ENCODE measurements at places on chromosomes 5 and 9.
A peak's percentile ranks its signal among the peaks of the same experiment; 100 is the strongest.

GRCh38 chr9:12712532-12712931, 19.3 kb downstream of the TYRP1 start:
- H3K36me3 ChIP-seq = no peaks in the 10 kb centered on the region
- no peak for DNase-seq
- no peak overlapping the region for H3K4me3 ChIP-seq
- H3K27me3 ChIP-seq = no peaks in the 10 kb centered on the region

DNA sequence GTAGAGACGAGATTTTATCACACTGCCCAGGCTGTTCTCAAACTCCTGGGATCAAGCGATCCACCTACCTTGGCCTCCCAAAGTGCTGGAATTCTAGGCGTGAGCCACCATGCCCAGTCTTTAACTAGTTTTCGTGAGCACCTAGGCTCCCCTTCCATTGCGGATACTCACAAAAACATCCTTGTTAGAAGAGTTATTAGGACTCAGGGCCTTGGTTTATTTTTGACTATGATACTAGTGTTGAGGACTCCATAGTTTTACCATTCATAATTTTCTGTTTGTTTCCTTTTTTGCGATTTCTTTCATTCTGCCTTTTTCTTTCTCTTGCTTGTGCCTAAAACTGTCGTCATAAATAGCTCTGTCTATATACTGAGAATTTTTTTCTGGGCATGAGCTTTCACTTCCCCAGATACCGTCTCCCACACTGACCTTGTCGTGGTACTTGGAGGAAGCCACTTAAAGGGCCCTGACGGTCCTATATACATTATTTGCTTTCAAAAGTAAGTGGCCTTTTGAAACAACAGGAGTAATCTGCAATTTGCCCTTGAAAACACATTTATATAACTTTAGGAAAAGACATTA, 5.2 kb downstream of the F2R start:
- no peak overlapping the region for H3K27ac ChIP-seq
- H3K27me3 ChIP-seq = no peaks in the 10 kb centered on the region
- H3K4me1 ChIP-seq = peaks cover 2% of the 10 kb centered on the region
- no peak overlapping the region for H3K4me3 ChIP-seq

DNA sequence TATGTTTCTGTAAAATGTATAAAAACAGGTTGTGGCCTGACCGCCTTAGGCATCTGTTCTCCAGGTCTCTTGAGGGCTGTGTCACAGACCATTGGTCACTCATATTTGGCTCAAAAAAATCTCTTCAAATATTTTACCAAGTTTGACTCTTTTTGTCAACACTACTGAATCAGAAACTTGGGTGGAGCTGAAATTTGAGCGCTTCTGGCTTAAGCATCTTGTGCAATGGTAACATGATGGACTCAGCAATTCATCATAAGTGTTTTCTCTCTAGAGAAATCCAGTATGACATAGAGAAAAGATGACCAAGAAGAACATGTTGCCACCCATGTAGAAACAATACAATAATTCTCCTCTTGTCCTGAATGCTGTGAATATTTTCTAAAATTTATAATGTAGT, 387.9 kb downstream of the MAT2B start:
- H3K36me3 ChIP-seq = no peaks in the 10 kb centered on the region
- no peaks in the 10 kb centered on the region for H3K4me1 ChIP-seq
- no peak for DNase-seq

DNA sequence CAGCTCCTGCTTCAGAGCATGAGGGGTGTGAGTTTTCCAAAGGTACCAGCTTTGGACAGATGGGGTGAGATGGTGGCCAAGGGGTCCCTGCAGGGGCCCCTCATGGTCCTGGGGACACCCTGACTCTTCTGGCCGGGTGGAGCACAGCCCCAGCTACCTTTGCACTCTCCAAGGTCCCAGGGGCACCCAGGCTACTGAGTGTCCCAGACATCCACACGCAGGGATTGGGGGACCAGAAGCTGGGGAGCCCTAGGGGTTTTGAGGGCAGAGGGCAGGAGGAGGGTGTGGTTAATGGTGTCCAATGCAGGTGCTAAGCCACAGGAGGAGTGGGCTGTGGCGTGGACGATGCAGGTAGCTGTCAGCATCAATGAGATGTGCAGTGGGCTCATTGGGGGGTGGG, 16.0 kb upstream of the CLPTM1L start:
- no peaks in the 10 kb centered on the region for H3K4me1 ChIP-seq
- no peaks in the 10 kb centered on the region for H3K36me3 ChIP-seq
- no peak for DNase-seq
- H3K27ac ChIP-seq = no peak overlapping the region
- H3K27me3 ChIP-seq = peaks cover 22% of the 10 kb centered on the region

- H3K4me3 ChIP-seq = no peak overlapping the region
- no peaks in the 10 kb centered on the region for H3K27me3 ChIP-seq
- no peaks in the 10 kb centered on the region for H3K36me3 ChIP-seq
- H3K27ac ChIP-seq = no peak overlapping the region
- DNase-seq = no peak
- no peaks in the 10 kb centered on the region for H3K4me1 ChIP-seq
Observed at GRCh38 chr9:4939118-4939561, 45.9 kb upstream of the JAK2 start.

DNA sequence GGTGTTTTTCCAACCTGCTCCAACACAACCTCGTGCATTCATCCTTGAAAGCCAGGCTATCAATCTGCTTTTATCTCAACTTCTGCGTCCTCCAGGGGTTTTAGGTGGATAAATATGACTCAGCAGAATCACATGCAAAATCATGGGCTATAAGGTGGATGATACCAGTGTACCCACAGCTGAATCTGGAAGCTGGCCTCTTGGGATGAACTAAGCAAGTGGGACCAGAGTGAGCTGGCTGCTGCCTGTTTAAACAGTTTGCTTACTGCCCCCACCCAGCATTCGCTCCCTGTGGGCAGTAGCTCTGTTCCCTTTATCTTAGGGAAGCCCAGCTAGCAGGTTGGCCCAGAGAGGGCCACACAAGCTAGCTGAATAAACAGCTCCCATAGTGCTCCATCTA, 194.0 kb downstream of the CRB2 start:
- H3K36me3 ChIP-seq = no peaks in the 10 kb centered on the region
- no peak overlapping the region for H3K27ac ChIP-seq
- H3K27me3 ChIP-seq = no peaks in the 10 kb centered on the region
- H3K4me1 ChIP-seq = no peaks in the 10 kb centered on the region
- DNase-seq = no peak
- no peak overlapping the region for H3K4me3 ChIP-seq

- no peaks in the 10 kb centered on the region for H3K4me1 ChIP-seq
- no peak for DNase-seq
- H3K4me3 ChIP-seq = no peak overlapping the region
- no peak overlapping the region for H3K27ac ChIP-seq
- H3K36me3 ChIP-seq = no peaks in the 10 kb centered on the region
Observed at GRCh38 chr5:61363401-61364114, 31.5 kb downstream of the ZSWIM6 start.

DNA sequence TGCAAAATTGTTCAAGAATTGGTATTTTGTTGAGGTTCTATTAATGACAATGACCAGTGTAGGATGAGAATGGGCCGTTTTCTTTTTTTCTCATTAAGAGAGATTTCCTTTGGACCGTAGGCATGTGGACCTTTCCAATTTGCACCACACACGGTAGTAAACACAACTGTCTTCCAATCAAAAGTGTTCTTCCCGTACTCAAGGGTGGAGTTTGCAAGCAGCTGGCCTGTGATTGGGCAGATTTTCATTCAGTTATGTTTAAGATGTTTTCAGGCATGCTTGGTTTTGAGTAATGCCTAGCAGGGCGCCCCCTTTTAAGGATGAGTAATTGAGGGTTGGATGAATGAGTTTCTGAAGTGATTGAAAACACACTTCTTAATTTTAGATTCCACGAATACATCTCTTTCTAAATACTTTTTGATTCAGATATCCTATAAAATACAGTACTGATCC, 2.5 kb downstream of the KDM3B start:
- H3K36me3 ChIP-seq = no peaks in the 10 kb centered on the region
- no peak for DNase-seq
- no peak overlapping the region for H3K4me3 ChIP-seq

DNA sequence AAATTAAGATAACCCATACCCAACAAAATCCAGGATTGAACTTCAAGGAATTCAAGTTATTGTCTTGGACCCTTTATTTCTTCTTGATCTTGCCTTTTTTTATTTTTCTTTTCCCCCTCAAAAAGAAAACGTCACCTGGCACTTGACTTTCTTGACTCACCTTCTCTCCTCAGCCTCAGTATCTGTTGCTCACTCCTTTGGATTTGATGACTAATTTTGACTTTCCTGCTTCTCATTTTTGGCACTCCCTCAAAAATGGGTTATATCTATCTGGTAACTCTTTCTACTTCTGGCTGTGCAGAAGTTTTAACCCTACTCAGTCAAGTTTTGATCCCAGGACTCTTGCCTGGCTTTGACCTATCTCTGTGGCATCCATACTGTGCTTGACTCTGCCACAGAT, 66.6 kb upstream of the SPATA31D4 start:
- H3K36me3 ChIP-seq = no peaks in the 10 kb centered on the region
- H3K27ac ChIP-seq = no peak overlapping the region
- no peak overlapping the region for H3K4me3 ChIP-seq
- H3K27me3 ChIP-seq = no peaks in the 10 kb centered on the region

GRCh38 chr5:116468583-116468982, 106.0 kb downstream of the SEMA6A start:
- no peaks in the 10 kb centered on the region for H3K27me3 ChIP-seq
- H3K4me1 ChIP-seq = no peaks in the 10 kb centered on the region
- H3K4me3 ChIP-seq = no peak overlapping the region
- no peak for DNase-seq
- H3K36me3 ChIP-seq = no peaks in the 10 kb centered on the region

DNA sequence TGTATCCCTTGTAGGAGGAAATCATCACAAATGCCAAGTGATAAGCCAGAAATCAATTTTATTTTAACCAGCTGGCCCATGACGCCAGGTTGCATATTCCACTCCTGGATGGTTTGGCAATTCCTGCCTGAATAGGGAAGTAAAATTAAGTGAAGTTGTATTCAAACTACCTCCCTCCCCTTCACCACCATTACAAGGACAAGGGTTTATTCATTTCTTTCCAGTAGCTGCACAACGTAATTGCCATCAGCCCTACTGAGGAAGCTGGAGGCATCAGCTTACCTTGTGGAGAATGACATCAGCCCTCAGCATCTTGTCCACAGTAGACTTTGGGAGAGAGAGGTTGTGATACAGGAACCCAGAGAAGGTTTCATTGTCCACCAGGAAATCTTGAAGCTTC, 66.6 kb downstream of the ABCA1 start:
- H3K27ac ChIP-seq = no peak overlapping the region
- no peaks in the 10 kb centered on the region for H3K36me3 ChIP-seq
- H3K27me3 ChIP-seq = no peaks in the 10 kb centered on the region
- H3K4me1 ChIP-seq = no peaks in the 10 kb centered on the region

GRCh38 chr5:151935135-151935695, 10.6 kb upstream of the GLRA1 start:
- no peaks in the 10 kb centered on the region for H3K36me3 ChIP-seq
- no peak for DNase-seq
- H3K4me3 ChIP-seq = no peak overlapping the region
- no peak overlapping the region for H3K27ac ChIP-seq
- no peaks in the 10 kb centered on the region for H3K27me3 ChIP-seq

DNA sequence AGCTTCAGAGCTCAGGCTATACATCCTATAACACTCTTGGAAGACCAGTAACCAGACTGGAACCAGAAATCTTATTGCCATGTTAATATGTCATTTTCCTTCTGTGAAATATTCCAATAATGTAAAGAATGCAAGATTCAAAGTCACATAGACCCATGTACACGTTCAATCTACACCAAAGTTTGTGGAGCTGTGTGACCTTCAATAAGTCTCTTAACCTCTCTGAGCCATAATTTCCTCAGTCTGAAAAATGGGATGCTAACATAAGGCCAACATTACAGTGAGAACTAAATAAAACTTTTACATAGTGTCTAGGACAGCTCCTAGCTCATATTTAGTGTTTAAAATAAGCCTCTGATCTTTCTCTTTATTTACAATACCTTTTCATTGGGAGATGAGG, 70.4 kb downstream of the ARRDC3 start:
- H3K36me3 ChIP-seq = no peaks in the 10 kb centered on the region
- no peaks in the 10 kb centered on the region for H3K27me3 ChIP-seq
- no peak overlapping the region for H3K4me3 ChIP-seq

GRCh38 chr5:36688722-36689121, 82.3 kb downstream of the SLC1A3 start:
- peaks cover 8% of the 10 kb centered on the region for H3K4me1 ChIP-seq
- H3K27me3 ChIP-seq = no peaks in the 10 kb centered on the region
- no peaks in the 10 kb centered on the region for H3K36me3 ChIP-seq
- H3K27ac ChIP-seq = no peak overlapping the region
- peak; percentile 29 for DNase-seq
- H3K4me3 ChIP-seq = no peak overlapping the region

- no peaks in the 10 kb centered on the region for H3K27me3 ChIP-seq
- no peak overlapping the region for H3K4me3 ChIP-seq
- no peaks in the 10 kb centered on the region for H3K4me1 ChIP-seq
- no peaks in the 10 kb centered on the region for H3K36me3 ChIP-seq
Observed at GRCh38 chr9:82127465-82127864, 138.9 kb downstream of the SPATA31D1 start.

- no peaks in the 10 kb centered on the region for H3K4me1 ChIP-seq
- no peaks in the 10 kb centered on the region for H3K36me3 ChIP-seq
- H3K27me3 ChIP-seq = peaks cover 4% of the 10 kb centered on the region
- DNase-seq = no peak
Observed at GRCh38 chr5:17216974-17217492, 398 bp upstream of the BASP1 start.

DNA sequence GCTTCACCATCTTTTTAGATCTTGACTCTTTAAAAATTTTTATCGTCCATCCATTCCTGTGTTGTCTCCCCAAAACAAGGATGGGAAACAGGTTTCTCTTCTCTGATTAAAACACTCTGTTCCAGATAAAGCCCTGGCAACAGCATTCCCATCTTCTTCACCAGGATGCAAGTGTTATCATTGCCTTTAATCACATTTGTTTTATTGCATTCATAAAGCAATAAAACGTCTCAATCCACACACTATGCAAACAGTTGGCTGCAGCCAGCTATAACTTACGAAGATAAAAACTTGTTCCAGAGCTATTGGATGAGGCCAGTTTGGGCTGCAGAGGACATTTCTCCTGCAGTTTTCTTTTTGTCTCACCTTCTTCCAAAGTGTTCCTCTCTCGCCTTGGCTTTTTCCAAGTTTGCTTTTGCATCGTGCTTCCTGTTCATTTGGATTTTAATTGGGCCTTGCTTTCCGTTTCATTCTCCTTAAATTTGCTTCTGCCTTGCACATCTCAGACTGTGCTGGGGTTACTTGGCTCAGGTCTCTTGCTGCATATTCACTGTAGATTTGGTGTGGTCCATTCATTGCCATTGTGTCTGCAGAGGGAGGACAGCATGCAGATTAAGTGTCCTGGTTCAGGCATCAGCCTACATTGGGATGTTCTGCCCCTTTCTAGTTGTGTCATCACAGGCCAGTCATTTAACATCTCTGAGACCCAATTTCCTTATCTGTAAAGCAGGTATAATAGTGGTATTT, 136.5 kb upstream of the LIFR start:
- H3K4me3 ChIP-seq = no peak overlapping the region
- no peaks in the 10 kb centered on the region for H3K4me1 ChIP-seq
- DNase-seq = no peak
- no peaks in the 10 kb centered on the region for H3K36me3 ChIP-seq
- H3K27ac ChIP-seq = no peak overlapping the region

Data from HCT116 (cell line).